Naive thymus-derived CD4-positive, alpha-beta T cell (primary cell): ENCODE measurements at places on chromosomes 6 and 20. TPM values are rescaled to one million over a fixed set of nuclear protein-coding genes. Genes with fewer than 3 reads are reported as not detected.

The PSMB9 gene
- 452 and 465 TPM in 2 replicates for total RNA-seq

The PTPRA gene
- 86.6 TPM for total RNA-seq

- DNase-seq = no peak
Measured at GRCh38 chr6:158850807-158851115, 31.6 kb upstream of the EZR start.

DNA sequence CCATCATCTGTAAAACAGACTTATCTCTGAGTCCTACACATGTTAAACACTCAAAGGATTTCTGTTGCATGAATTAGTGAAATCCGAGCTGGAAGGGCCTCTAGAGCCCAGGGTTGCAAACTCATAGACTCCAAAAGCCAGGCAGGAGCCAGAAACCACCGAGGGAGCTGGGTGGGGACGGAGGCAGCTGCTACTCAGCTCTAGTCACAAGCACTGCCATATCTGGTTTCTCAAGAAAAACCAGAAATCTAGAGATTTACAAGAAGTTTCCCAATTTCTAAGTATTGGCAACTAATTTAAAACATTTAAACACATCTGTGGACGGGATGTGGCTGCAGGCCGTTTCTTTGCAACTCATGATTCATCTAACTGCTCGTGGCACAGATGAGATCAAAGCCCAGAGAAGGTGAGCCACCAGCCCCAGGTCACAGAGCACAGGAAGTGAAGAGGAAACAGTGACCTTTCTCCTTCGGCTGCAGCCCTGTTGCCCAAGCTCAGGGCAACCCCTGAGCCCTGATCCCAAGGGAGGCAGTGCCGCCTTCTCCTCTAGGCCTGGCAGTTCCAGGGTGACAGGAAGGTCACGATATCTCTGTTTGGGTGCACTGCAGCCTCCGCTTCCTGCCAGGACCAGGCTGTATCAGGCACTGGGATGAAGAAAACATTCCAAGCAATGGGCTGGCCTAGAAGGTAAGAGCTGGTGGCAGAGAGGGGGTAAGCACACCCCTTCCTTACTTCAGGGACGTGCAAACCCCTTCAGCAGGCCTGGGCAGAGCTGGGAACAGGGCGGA is 26.4 kb upstream of the PTGIS start:
- peak; percentile 76 for DNase-seq

DNA sequence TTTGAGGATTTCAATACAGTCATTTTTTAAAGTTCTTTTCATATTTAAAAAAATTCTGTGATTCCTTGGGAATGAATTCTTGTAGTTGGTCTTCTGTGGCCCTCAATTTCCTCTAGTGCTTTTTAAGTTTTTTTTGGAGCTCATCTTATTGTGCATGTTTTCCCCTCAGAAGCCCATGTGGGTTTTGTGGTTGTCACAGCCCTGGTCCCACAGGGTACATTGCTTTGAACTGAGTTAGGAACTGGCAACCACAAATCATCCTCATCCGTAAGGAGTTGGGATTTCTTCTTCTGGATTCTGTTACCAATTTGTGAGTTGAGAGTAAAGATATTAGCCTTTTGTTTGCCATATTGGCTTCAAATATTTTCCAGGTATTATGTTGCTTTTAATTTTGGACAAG is 89.9 kb downstream of the AKAP7 start:
- DNase-seq = no peak

- no peak for DNase-seq
Measured at GRCh38 chr20:51326201-51326819, 216.2 kb downstream of the NFATC2 start.

GRCh38 chr6:129817332-129817731 is 43.8 kb downstream of the TMEM244 start:
- DNase-seq = no peak

- no peak for DNase-seq
Measured at GRCh38 chr6:34140075-34140474, 5.8 kb downstream of the GRM4 start.
